Prostate gland (tissue), 2 donors: ENCODE measurements at places on chromosomes 11 and 22. TPM values are rescaled to one million over a fixed set of nuclear protein-coding genes. Genes with fewer than 3 reads are reported as not detected.

Gene GLYAT
- total RNA-seq = not detected

Gene NCR3LG1
- total RNA-seq = 5.9 TPM

Gene ACTN3
- total RNA-seq = not detected

Gene RPS19BP1
- 186 TPM for total RNA-seq

Gene APOL5
- total RNA-seq = not detected

Gene CYB561A3
- 51.6 TPM for total RNA-seq

Gene GGTLC3
- not detected for total RNA-seq

Gene NXPE2
- total RNA-seq = 0.62 TPM

Gene SCUBE2
- total RNA-seq = 149 TPM

Gene CRYBB1
- total RNA-seq = not detected
